ENCODE measurements at places on chromosomes 1 and 21.
A peak's percentile ranks its signal among the peaks of the same experiment; 100 is the strongest.

GRCh38 chr1:101203820-101204540, 32.8 kb upstream of the S1PR1 start:
- DNase-seq, result no peak

GRCh38 chr21:16517383-16517782, 787.6 kb downstream of the USP25 start:
- no peak for DNase-seq

- DNase-seq, result no peak
These were observed 165.5 kb downstream of the ZSCAN20 start for GRCh38 chr1:33637846-33638440.

GRCh38 chr1:24199291-24199900, 12.3 kb upstream of the IFNLR1 start:
- DNase-seq, result peak; percentile 57

GRCh38 chr1:78297836-78298235, 192.9 kb upstream of the PTGFR start:
- DNase-seq, result no peak

DNA sequence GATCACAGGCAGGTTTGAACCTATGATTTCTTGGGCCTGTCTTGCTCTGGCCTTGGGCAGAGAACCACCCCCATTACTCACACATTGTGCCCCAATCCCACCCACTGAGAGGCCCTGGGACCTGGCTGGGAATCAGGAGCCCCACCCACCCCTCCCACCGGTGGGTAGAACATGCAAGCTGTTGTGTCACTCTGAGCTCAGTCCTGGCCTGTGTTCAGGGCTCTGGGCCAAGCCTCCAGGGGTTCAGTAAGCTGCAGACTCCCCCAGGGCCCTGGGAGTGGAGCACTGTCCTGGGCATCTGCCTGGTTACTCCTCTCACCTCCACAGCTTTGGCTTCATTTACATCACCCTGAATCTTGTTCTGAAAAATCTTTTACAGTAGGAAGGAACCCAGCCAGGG, 270.5 kb downstream of the RRAGC start:
- no peak for DNase-seq

DNA sequence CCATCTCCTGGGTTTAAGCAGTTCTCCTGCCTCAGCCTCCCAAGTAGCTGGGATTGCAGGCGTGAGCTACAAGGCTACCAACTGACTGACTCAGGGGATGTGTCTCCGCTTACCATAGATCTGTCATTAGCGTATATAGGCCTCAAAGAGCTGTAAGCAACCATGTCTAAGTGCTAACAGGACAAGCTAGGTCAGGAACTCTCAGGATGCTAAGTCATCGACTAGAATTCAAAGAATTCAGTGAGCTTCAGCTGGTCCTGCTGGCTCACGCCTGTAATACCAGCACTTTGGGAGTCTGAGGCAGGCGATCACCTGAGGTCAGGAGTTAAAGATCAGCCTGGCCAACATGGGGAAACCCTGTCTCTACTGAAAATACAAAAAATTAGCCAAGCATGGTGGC, 29.5 kb downstream of the CAPN2 start:
- DNase-seq, result no peak

DNA sequence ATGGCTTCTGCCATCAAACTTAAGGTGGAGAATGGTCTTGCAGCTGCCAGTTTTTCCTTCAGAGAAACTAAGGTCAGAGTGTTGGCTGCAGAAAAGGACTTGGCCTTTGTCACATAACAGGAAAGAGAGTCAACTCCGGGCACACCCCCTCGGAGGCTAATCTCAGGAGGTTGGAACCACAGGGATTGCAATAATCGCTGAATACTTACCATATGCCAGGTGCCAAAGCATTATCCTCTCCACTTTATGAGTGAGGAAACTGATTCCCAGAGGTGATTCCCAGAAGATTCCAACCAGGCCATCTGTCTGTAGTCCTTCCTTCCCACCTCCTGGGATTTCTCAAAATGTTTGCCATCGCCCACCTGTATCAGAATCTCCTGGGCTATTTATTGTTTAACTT, 54.0 kb downstream of the LACTBL1 start:
- DNase-seq, result no peak

GRCh38 chr1:34129630-34130029, 35.4 kb downstream of the CSMD2 start:
- DNase-seq, result no peak

- DNase-seq, result no peak
These were observed 205.3 kb downstream of the TM2D1 start for GRCh38 chr1:61519631-61520030.

DNA sequence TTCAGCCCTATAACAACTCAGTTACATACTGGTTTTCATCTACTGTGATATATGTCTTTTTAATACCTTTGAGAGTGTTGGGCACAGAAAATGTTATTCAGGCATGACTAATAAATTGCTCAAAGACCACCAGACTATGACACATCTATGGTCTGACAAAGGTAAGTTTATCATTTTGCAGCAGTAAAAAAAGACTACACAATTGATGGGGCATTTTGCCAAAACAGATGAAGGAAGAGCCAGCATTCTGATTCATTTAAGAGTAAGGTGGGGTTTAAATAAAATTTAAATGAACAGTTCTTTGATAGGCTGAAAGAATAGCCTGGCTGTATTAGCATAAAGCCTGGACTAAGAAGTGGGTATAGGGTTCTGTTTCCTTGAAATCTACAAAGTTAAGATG, 8.8 kb upstream of the RNPC3 start:
- no peak for DNase-seq

- no peak for DNase-seq
These were observed 56.6 kb upstream of the SLC2A1 start for GRCh38 chr1:43015269-43015668.

DNA sequence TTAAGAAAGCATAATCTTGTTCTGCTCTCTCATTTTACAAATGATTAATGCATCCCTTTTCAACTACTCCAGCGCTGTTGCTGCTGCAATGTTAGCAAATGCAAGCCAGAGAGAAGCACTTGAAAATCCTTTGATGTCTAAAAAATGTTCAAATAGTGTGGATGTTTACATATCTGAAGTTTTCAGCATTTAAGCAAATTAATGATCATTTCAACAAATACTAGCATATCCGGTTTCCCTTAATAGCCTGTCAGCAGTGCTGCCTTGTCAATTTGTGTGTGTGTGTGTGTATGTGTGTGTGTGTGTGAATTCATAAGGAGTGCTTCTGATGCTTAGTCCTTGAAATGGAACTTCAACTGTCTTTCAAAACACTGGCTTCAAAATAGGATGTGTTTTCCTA, 48.1 kb upstream of the WNT2B start:
- no peak for DNase-seq

GRCh38 chr1:40001456-40001855, 39.1 kb upstream of the CAP1 start:
- no peak for DNase-seq
